ENCODE measurements at places on chromosomes 3 and 15.

- peak; percentile 77 for ATAC-seq
These were observed 17.5 kb downstream of the CIDEC start for GRCh38 chr3:9862391-9863057.

GRCh38 chr15:92011611-92012367 lies 158.3 kb downstream of the SLCO3A1 start:
- peak; percentile 79 for ATAC-seq

DNA sequence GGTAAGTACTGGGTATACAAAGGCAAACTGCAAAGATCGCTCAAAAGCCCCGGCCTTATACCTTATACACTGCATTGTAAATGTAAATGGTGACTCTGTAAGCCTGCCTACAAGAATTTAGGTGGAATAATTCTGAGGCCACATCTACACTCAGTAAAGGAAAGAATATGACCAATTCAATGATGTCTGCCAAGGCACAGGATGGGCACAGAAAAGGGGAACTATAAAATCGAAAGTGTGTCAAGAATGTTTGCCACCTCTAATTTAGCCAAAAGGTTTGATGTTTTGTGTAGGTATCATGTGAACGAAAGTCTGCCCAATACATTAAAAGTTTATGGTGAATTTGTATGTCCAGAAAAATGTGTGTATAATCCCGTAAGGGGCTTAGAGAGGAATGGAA lies 96.1 kb downstream of the FOXP1 start:
- ATAC-seq = no peak

- no peak for ATAC-seq
These were observed 211.9 kb upstream of the GOLGA6L4 start for GRCh38 chr15:84023636-84024035.

- ATAC-seq = no peak
These were observed 118.7 kb downstream of the TMEM266 start for GRCh38 chr15:76178296-76179000.

- no peak for ATAC-seq
These were observed 186.5 kb downstream of the FOXP1 start for GRCh38 chr3:71397046-71397445.

- no peak for ATAC-seq
These were observed 1.7 kb downstream of the TM4SF19 start for GRCh38 chr3:196336319-196337145.

- ATAC-seq = peak; percentile 65
These were observed 54.2 kb downstream of the PIK3R4 start for GRCh38 chr3:130692455-130692854.

GRCh38 chr3:143971359-143972154 lies at the start of gene DIPK2A:
DIPK2A (plus strand) TSS chr3:143971823; CDS start chr3:143972333, 510 bp downstream.
- peak; percentile 69 for ATAC-seq

DNA sequence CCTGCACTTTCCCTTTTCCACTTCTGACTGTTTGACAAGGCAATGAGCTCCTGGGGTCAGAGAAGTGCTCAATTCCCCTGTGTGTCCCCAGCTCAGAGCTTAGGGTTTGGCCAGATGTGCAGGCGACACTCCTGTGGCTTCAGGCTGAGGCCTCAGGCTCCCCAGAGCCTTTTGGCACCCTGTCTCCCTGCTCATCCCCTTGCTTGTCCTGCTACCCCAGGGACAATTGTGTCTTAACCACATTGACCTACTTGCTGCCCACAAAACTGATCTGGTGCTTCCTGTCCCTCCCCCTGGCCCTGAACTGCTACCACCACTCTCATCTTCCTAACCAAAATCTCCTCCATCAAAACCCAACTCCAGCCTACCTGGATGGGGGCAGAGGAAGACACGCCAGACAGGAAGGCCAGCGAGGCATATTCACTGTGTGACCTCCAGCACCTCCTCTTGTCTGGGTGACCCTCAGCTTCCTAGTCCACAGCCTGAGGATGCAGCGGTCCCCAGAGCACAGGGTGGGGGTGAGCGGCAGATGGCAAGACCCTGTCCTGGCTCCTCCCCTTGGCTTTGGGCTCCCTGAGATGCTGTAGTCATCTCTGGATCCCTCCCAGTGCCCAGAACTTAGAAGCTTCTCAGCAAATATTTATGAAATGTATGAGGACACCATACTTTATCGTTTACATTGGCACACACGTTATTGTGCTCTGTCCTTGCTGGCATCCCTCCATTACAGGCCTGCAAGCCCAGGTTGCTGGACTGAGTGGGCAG lies 98.9 kb upstream of the SLC6A6 start:
- no peak for ATAC-seq

GRCh38 chr3:52046186-52046901 lies 10.0 kb downstream of the DUSP7 start:
- no peak for ATAC-seq

DNA sequence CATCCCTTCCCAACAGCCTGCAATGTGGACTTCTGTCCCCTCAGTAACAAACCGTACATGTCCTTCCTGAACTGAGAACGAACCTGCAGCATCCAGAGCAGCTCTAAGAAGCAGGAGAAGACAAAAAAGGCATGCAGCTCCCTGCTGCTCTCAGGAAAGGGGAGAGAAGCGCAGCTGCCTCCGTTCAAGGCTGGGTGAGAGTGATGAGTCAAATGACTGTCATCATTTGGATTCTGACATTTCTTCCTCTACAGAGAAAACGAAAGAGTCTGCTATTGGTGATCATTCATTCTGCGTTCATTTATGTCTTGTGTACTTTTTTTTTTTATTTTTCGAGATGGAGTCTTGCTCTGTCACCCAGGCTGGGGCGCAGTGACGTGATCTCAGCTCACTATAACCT lies 677.8 kb downstream of the FHIT start:
- ATAC-seq = peak; percentile 56

GRCh38 chr3:111326144-111326995 lies 215.6 kb upstream of the CD96 start:
- peak; percentile 40 for ATAC-seq

- ATAC-seq = no peak
These were observed 139.3 kb upstream of the PEX5L start for GRCh38 chr3:180176059-180176458.

GRCh38 chr3:42556089-42556632 lies 25.6 kb downstream of the SEC22C start:
- ATAC-seq = peak; percentile 98
